ENCODE measurements at places on chromosomes 2 and 18.

GRCh38 chr2:209425471-209426071 is 1.7 kb downstream of the MAP2 start:
- no peak for DNase-seq

- DNase-seq = no peak
Measured at GRCh38 chr2:85900366-85900765, 11.6 kb upstream of the ST3GAL5 start.

DNA sequence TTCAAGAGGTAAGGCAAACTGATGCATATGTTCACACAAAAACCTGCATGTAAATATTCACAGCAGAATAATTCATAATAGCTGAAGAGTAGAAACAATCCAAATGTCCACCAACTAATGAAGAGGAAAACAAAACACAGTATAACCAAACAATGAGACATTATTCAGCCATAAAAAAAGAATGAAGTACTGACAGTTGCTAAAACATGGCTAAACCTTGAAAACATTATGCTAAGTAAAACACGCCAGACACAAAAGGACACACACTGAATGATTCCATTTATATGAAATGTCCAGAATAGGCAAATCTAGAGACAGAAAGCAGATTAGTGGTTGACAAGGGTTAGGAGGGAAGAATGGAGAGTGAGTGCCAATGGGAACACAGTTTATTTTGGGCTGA is 86.9 kb downstream of the SESTD1 start:
- no peak for DNase-seq

- no peak for DNase-seq
Measured at GRCh38 chr18:37582261-37582660, 16.7 kb upstream of the CELF4 start.

GRCh38 chr2:106575955-106576354 is 88.8 kb downstream of the CD8B2 start:
- DNase-seq = no peak
